ENCODE measurements at places on chromosomes 4 and X.
A peak's percentile ranks its signal among the peaks of the same experiment; 100 is the strongest.

DNA sequence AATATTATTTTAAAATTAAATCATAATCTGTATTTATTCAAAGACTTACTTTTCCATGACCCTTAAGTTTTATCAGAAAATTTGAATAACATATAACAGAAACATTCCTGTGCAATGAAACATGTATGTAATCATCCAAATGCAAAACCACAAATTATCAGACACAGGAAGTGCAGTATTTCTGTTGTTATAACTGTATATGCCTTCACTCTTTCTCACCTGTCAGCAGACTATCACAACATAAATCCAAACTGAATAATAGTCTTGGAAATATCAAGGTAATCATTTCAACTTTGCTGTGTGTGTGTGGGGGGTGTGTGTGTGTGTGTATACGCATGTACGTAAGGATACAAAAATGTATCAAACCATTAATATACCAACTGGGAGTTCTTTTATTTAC is 285.9 kb downstream of the SLC7A11 start:
- DNase-seq, result no peak

- DNase-seq, result no peak
Measured at GRCh38 chrX:121036951-121037350, 10.5 kb upstream of the GLUD2 start.

- DNase-seq, result no peak
Measured at GRCh38 chr4:106369456-106370060, 980 bp upstream of the GIMD1 start.

GRCh38 chr4:170497112-170497511 is 407.4 kb upstream of the AADAT start:
- no peak for DNase-seq

DNA sequence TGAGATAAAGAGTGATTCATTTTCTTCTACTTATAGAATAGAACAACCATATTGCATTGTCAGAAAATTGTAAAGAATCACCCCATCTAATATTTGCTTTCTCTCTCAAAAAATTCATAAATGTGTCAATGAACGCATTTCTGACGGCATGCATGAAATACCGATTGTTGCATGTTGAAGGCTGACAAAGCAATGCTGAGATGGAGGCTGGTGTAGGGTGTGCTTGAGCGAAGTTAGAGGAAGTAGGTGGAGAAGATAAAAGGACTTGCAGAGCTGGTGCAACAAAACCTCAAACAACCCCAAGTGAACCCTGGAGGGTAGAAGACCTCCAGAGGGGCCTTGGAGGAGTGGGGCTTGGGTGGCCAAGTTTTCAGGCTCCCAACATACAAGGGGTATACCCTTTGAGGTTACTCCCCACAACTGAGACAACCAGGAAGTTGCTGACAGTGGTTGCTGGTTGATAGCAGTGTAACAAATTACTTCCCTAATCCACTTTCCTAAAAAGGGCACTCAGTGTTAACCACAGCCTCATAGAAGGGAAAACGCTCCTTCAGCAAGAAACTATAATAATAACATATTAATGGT is 452.7 kb downstream of the NLGN4X start:
- DNase-seq, result no peak

GRCh38 chr4:73762409-73762808 is 22.0 kb downstream of the CXCL8 start:
- no peak for DNase-seq

- no peak for DNase-seq
Measured at GRCh38 chr4:174375422-174375821, 91.7 kb downstream of the CEP44 start.

- DNase-seq, result peak; percentile 61
Measured at GRCh38 chrX:131704136-131704695, 160.3 kb downstream of the OR13H1 start.

DNA sequence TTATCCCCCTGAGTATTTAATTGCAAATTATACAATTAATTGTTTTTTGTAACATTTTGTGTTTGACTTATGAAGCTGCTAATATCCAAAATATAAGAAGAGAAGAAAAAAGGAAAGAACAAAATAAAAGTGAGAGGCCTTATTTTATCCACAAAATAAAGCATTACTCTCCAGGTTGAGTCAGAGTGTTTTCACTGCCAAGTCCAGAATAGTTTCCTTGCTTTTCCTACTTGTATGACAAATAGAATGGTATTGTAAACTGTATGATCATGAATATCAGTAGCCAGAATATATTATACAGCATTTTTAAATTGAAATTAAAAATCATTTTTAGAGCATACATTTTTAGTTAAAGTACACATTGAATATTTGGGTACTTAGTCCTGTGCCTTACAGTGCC is 237.8 kb downstream of the NDST4 start:
- DNase-seq, result no peak

DNA sequence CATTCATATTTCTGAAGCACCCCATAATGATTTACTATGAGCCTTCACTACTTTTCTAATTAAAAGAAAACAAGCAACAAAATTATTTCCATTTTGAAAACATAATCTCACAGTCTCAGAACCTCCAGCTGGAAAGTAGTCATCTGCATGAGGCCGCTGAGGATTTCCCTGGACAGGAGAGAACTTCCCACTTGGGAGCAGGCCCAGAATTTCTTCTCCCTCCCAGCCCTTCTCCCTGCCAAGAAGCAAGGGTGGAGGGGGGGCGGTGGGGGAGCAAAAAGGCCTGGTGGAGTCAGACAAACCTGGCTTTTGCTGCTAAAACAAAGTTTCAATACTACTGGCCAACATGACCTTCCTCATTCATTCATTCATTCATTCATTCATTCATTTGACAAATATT is 167.3 kb downstream of the PJA1 start:
- DNase-seq, result no peak

DNA sequence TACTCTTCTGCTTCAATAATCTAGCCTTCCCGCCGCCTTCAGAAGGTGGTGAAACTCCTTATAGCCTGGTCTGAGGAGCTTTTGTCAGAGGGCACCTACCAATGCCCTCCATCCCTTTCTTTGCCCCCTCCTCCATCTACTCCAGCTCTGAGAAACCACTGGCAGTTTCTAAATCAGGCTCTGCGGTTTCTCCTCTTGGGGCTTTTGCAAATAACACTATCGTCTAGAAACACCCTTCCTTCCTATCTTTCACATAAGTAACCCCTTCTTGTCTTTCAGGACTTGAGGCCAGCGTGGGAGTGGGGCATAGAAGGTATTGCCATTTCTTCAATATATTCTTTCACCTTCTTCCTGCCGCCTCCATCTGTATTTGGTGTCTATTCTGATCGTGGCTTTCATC is 1.2 kb upstream of the EFHC2 start:
- no peak for DNase-seq

GRCh38 chr4:169996379-169997240 is 29.6 kb downstream of the MFAP3L start:
- DNase-seq, result no peak

DNA sequence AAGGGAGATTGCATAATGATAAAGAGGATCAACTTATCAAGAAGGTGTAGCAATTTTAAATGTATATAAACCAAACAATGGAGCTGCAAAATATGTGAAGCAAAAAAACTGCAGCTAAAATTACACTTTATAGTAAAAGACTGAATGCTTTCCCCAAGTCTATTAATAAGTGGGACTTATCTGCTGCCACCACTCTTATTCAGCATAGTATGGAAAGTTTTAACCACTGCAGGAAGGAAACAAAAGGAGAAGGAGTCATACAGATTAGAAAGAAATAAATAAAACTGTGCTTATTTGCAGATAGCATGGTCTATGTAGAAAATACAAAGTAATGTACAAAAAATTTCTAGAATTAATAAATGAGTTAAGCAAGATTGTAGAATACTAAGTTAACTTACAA is 94.1 kb upstream of the GK2 start:
- no peak for DNase-seq

DNA sequence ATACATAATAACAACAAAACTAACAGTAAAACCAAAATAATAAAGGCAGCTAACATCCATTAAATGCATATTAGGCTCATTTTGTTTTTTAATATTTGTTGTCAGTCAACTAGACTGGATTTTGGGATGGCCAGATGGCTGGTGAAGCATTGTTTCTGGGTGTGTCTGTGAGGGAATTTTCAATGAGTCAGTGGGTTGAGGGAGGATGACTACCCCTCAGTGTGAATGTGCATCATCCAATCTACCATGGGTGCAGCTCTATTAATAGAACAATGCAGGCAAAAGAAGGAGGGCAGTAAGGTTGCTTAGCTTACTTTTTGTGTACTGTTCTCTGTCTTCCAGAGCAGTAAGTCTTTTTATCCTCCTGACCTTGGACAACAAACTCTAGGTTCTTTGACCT is 484.2 kb upstream of the HS3ST1 start:
- no peak for DNase-seq

DNA sequence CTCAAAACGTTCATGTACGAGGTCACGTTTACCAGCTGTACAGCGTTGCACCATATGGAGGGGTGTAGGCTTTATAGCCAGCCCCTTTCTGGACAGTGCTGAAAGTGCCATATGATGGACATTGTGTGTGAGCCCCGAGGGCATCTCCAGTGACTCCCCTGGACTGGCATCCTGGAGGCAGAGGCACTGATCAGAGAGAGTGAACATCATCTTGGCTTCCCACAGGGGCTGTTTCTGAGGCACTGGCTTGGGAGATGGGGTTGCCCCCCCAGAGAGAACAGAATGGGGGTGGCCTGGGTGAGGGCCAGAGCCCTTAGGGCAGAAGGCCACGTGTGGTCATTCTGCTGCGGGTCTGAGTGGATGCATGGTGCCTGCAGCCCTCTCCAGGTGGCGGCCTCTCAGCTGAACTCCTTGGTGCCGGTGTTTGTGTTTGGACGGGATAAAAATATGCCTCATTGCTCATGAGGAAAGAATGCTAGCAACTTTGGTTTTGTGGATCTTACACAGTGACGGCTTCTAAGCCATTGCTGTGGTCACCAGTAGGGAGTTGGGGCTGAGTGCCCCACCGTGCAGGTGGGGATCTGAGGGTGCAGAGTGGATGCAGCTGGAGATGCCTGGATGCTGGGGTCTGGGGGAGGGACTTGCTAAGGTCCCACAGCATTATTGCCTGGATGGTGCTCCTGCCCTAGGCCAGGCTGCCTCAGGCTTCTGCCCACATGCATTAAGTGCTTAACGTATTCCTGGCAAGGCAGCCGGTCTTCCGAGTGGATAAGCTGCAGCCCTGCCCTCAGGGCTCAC is 3.4 kb downstream of the WFS1 start:
- no peak for DNase-seq

DNA sequence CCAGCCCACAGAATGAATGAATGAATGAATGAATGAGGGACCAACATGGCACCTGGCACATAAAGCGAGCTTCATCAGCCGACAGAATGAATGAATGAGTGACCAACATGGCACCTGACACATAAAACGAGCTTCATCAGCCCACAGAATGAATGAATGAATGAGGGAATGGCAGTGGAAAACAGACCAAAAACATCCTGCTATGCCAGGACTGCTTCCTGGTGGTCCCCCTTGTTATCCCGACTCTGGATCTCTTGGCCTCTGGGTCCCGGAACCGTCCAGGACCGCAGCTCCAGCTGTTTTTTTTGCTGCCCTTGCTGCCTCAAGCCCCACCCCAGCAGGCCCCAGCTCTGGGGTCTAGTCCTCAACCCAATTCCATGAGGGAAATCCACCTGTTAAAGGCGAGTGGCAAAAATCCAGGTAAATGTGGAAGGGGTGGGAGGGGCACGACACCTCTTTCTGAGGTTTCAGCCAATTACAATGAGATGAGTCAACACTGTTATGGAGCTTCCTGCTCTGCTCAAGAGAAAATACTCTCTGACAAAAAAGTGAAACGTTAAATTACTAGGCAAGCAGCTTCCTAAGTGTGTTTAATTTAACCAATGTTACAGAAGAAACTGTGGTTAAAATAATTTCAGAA is 72.0 kb upstream of the MTNR1A start:
- DNase-seq, result no peak

DNA sequence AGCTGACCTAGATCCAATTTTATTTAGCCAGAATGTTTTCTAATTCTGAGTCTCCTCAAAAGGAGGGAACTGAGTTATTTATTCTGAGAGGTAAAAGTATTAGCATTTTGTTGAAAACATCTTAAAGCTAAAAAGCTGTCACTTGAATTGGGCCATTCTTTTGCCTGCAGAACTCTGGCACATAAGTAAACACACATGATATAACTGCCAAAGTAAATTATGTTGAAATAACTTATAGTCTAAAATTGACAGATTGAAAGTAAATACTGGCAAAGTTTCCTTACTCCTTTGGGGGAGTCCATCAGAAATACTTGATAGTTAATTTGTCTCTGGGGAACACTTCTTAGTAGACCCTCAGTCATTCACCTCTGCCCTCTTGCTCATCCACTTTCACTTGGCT is 38.3 kb upstream of the SLC25A4 start:
- DNase-seq, result no peak

DNA sequence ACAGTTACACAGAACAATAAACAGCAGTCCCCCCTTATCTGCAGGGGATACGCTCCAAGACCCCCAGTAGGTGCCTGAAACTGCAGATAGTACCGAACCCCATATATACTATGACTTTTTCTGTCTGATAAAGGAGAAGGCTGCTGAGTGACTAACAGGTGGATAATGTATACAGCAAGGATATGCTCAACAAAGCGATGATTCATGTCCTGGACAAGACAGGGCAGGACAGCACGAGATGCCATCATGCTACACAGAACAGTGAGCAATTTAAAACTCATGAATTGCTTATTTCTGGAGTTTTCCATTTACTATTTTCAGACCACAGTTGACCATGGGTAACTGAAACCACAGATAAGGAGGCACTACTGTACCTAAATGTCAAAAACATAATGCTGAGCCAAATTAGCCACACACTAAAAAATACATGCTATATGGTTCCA is 76.1 kb downstream of the MANBA start:
- DNase-seq, result no peak

- no peak for DNase-seq
Measured at GRCh38 chr4:335515-335914, 2.1 kb upstream of the ZNF141 start.

GRCh38 chr4:57156242-57156990 is 46.2 kb upstream of the IGFBP7 start:
- DNase-seq, result no peak

DNA sequence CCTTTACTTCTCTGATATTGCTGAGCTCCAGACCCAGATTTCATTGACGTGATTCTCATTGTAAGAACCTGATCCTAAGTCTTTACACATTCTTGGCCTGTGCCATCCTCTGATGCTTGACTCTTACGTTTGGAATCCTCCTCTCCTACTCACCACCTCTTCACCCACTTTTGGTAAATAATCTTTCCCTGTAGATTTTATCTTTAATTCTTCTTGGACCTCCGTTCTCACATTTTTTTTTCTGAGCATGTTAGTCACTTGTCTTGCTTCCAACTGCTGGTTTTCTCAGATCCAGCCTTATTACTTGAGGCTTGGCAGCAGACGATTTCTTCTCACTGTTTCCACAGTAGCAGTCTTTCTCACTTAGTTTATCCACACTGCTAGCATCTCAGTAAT is 12.4 kb upstream of the SH3RF1 start:
- DNase-seq, result no peak

- no peak for DNase-seq
Measured at GRCh38 chr4:41213625-41214135, 662 bp downstream of the APBB2 start.
